ENCODE measurements at places on chromosomes 5 and 9.

DNA sequence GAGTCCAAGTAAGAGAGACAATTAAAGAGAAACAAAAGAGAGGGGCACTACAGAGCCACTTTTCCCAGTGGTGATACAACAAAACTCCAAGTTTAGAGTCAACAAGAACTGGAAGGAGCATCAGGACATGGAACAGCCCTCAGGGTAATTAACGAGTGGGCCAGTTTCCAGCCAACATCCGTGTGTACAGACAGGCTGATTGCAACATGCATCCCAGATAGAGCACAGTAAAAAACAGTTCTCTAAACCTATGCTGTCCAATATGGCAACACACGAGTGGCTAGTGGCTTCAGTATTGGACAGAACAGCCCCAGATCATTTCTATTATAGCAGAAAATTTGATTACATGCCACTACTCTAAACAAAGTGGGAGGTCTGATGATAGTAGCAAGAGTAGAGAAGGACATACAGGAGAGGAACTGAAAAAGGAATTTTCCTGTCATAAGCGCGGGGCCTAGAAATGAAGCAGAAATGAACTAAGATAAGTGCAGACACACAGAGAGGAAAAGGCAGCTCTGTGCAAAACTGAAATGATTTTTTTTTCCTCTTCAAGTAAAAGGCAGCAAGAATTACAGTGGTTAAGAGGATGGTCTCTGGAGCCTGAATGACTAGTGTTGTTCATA lies 175.6 kb upstream of the CCNG1 start:
- DNase-seq: no peak

- no peak for DNase-seq
Observed at GRCh38 chr9:129864991-129865647, 29.9 kb downstream of the USP20 start.

DNA sequence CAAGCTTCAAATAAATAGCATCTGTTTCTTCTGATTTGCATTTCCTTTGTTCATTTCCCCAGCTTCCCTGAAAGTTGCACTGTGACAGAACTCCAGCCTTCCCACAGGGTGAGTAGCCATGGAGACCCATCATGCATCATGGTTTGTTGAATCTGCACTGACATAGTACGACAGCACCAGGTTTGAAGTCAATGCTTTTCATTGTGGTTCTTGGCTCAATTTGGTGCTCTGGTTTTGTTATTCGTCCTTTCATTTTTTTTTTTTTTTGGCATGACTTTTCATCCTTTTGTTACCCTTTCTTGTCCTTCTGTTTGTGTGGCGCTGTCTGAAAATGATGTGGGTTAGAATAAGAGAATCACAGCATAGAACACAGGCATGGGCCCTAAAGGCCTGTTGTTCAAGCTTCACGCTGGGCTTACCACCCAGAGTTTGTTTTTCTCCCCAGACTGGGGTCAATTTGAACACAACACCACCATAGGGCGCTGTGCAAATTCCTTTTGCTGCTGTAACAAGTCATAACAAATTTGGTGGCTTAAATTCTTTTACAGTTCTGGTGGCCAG lies 206.2 kb upstream of the CDH10 start:
- DNase-seq: no peak

DNA sequence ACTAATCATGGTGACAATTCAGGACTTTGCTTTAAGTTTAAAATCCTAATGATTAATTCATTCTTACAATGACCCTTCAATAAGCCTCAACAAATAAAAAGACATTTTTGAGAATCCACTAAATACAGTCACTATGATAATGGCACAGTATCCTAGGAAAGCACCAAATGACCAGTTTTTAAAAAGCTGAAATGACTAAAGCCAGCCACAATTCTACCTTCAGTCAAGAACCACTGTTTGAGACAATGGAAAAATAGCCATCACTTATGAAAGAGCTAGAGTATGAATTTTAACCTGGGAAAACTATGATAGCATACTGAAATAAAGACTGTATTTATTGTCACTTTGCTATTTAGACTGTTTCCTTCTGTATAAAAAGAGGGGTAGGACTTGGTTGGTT lies 14.0 kb downstream of the FBXW2 start:
- no peak for DNase-seq

GRCh38 chr5:117195076-117195475 lies 620.5 kb upstream of the SEMA6A start:
- no peak for DNase-seq

DNA sequence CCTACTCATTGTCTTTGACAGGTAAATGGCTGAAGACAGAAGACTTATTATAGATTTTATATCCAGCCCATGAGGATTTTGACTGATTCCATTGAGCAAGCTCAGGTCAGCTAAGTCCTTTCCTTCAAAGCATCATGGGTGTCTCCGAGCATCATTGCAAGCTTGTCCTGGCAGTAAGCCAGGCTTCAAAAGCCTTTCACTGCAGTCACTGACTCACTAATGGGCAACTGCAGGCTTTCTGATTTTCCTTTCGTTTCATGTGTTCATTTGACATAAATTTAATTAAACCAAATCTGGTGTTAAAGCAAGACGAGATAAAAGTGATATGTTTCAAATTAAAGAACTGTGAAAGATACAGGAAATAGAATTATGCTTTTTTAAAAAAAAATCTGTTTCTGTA lies 426.2 kb downstream of the ANXA1 start:
- DNase-seq: no peak

DNA sequence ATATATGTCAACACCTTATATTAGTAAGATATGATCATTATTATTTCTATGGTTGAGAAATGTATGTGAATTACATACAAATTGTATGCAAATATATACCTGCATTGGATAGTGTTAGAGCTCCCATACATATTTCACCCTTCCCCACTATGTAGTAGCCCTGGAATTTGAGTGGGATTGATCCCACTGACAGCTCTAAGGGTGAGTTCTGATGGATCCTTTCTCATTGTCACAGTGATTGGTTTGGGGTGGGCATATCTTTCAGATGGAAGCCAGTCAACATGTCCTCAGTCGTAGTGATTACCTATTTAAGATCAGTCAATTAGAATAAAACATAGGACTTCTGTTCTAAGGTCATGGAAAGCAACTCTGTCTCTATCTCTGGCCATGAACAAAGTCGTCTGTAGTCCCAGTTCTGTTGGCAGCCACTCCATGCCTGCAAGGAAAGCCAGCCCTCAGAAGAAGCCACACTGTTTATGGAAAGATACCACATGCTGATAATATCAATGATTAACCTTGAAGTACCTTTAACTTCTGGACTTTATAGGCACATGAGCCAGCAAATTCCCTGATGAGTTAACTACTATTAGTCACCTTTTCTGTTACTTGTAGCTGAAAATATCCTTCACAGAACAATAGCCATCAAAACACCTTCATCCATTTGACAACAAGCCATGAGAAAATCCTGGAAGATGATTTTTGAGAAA lies 5.1 kb upstream of the CCDC192 start:
- DNase-seq: no peak

DNA sequence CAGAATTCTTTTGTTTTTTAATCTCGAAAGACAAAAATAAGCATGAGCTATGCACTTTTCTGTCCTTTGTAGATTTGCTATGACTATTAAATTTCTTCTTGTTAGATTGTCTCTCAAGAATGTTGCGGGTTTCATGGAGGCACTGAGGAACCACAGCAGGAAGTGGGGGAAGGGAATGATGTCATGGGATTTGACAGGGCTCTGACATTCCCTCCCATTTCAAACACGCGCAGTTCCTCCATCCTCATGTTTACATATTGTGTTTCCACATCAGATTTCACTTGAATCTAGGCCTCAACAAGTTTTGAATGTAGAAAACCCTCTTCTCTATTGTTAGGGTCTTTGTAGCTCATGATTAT lies 154.8 kb downstream of the PALM2AKAP2 start:
- DNase-seq: no peak

GRCh38 chr9:88691811-88692210 lies 156.8 kb downstream of the NXNL2 start:
- DNase-seq: no peak

- no peak for DNase-seq
Observed at GRCh38 chr9:72140586-72140985, 8.7 kb upstream of the GDA start.

GRCh38 chr9:131608493-131609037 lies 63.2 kb downstream of the PRRT1B start:
- DNase-seq: no peak

- no peak for DNase-seq
Observed at GRCh38 chr9:127817881-127818434, 15.3 kb downstream of the FPGS start.

DNA sequence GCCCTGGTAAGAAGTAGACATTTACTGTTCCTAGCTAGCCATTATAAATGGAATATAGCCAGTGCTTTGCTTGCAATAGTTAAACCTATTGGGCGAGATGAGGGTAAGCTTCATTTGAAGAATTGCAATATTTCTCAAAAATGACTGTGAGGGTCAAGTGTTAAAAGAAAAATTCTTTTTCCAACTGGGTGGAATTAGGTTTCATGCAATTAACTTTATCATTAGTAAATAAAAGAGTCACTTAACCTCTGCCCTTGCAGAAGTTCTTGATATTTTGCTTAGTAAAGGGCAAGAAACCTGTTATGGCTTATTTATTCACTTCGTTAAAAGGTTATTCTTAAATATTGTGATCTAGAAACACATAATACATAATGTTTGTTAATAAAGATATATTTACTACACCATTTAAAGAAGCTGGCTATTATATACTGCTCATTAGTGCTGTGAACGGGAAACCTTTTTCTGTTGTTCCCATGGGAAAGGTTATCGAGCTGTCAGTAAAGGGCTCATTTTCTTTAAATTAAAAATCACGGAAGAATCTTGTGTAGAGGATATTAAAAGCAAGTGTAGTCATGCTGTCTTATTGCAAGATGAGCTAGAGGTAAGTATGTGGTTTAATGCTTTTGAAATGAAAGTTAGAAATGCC lies 370.5 kb downstream of the CSNK1G3 start:
- DNase-seq: no peak

GRCh38 chr9:93619272-93619775 lies 42.9 kb downstream of the PHF2 start:
- no peak for DNase-seq

GRCh38 chr9:18666986-18667772 lies 193.2 kb downstream of the ADAMTSL1 start:
- no peak for DNase-seq

GRCh38 chr5:55188656-55189540 lies 15.9 kb upstream of the CDC20B start:
- no peak for DNase-seq

GRCh38 chr5:40045429-40045828 lies 620.6 kb upstream of the DAB2 start:
- no peak for DNase-seq

DNA sequence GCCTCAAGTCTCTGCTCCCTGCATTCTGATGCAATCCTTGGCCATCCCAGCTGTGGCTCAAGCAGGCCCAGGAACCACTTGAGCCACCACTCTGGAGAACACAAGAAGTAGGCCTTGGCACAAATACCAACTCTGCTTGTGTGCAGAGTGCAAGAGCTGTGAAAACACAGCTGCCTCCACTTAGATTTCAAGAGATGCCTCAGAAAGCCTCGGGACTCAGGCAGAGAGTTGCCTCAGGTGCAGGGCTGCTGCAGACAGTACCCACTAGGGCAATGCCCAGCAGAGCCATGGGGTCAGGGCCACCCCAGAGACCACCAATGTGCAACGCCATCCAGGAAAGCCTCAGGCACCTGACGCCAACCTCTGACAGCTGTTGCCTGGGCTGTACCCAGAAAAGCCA lies 82.4 kb downstream of the FREM1 start:
- no peak for DNase-seq

- DNase-seq: no peak
Observed at GRCh38 chr9:70573308-70573707, 158.9 kb upstream of the KLF9 start.

GRCh38 chr5:19977099-19977498 lies 10.9 kb downstream of the CDH18 start:
- DNase-seq: no peak

- no peak for DNase-seq
Observed at GRCh38 chr5:67300326-67300725, 103.7 kb upstream of the CD180 start.

DNA sequence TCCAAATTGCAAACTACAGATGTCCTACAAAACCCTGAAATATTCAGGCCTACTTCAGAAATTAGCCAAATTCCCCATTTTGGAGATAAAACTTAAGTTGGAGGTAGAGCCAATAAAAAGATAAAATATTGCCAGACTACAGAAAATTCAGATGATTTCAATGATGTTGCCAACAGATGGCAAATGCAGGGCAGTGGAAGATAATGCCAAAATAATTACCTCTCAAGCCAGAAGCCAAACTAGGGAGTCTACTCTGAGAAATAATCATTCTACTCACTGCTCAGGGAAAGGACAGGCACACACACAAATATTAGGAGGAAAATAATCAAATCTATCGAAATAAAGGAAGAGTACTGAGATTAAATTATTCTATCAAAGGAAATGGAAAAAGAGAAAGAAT lies 347.5 kb upstream of the CCNG1 start:
- DNase-seq: no peak

GRCh38 chr9:129568560-129569501 lies 52.1 kb downstream of the C9orf50 start:
- DNase-seq: no peak

DNA sequence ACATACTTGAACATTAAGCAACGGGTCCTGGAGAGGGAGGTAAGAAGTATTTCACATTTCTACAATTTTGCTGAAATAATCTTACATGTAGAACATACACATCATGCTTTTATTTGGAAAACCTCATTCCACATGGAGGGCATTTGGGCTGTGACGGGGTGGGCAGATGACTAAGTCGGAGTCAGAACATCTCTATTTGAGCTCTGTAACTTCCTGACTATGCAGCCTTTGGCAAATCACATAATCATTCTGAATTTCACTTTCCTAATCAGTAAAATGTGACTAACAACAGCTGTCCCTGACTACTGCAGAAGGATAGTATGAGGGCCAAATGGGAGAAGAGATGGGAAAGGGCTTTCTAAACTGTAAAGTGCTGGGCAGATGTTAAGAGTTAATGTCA lies 17.1 kb upstream of the IL6ST start:
- DNase-seq: no peak

DNA sequence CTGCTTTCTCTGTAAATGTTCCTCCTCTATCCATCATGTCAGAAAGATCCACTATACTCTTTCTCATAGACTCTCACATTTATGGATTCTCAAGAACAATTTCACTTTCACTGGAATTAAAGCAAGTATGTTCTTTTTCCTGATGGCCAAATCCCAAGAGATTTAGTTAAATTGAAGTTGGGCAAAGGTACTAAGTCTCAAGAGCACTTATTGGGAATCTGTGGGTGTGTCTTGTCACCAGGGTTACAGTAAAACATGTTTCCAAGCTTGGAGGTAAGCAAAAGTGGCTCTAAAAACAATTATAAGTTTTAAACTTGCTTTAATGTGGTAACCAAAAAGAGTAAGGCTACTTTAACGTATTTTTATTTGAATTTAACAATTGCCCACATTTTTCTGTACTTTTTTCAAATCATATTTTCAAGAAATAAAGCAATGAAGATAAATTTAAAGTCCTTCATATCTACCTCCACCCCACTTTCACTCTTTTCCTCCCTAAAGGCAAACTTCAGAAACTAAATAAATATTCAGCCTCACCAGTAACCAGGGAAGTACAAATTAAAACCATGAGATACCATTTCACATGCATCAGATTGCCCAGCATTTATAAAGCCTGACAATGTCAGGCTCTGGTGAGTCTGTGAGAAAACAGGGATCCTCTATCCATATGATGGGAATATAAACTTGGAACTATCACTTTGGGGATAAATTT lies 387.4 kb downstream of the CETN3 start:
- no peak for DNase-seq

Measured in Karpas-422 (cell line).